Fibroblast of skin of left quadriceps (primary cell): ENCODE measurements at places on chromosomes 5 and 9.
A peak's percentile ranks its signal among the peaks of the same experiment; 100 is the strongest.

DNA sequence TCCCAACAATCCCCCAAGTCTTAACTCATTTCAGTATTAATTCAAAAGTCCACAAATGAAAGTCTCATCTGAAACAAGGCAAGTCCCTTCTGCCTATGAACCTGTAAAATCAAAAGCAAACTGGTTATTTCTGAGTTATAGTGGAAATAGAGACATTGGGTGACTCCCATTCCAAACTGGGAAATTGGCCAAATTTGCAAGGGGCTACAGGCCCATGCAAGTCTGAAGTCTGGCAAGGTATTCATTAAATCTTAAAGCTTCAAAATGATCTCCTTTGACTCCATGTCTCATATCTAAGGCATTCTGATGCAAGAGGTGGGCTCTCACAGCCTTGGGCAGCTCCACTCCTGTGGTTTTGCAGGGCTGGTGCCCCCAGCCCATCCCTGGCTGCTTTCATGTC lies 167.9 kb downstream of the HTR1A start:
- DNase-seq, result no peak

DNA sequence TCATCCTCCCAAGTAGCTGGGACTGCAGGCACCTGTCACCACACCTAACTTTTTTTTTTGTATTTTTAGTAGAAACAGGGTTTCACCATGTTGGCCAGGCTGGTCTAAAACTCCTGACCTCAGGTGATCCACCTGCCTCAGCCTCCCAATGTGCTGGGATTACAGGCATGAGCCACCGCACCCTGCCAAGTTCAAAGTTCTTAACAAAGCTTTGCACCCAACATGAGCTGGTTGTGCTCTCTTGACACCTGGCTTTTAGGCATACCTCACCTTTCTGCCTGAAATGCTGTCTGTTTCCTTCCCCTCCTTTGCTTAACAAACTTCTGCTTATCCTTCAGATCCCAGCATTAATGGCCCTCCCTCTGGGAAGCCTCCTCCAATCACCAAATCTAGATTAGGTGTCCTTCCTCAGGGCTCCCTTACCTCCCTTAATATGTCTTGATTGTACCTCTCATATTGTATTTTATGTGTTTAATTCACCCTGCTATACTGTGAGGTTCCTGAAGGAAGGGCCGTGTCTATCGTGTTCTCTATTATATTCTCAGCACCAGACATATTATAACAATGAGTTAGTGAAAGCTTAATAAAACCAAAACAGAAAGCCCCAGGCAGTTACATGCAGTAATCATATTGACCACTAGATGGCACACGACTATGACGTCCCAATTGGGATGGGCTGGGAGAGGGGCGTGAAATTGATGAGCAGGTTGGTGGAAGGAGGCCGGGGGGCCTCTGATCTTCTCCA lies 62.9 kb upstream of the PPARGC1B start:
- DNase-seq, result no peak

- DNase-seq, result peak; percentile 60
Observed at GRCh38 chr9:80899208-80899607, 790.1 kb downstream of the TLE1 start.

DNA sequence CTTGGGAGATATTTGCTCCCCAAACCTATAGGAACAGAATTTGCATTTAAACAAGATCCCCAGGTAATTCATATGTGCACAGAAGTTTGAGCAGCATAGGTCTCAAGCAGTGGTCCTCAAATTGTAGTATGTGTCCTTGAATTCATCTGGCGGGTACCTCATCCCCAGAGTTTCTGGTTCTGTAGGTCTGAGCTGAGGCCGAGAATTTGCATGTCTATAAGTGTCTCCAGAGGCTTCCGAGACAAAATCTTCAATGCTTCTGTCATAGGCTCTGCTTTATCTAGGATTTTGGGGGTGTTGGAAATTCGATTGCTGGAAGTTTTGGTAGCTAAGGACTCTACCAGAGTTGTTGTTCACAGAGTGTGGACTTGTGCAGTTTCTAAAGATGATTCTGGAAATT lies 38.6 kb downstream of the MAT2B start:
- DNase-seq, result no peak

DNA sequence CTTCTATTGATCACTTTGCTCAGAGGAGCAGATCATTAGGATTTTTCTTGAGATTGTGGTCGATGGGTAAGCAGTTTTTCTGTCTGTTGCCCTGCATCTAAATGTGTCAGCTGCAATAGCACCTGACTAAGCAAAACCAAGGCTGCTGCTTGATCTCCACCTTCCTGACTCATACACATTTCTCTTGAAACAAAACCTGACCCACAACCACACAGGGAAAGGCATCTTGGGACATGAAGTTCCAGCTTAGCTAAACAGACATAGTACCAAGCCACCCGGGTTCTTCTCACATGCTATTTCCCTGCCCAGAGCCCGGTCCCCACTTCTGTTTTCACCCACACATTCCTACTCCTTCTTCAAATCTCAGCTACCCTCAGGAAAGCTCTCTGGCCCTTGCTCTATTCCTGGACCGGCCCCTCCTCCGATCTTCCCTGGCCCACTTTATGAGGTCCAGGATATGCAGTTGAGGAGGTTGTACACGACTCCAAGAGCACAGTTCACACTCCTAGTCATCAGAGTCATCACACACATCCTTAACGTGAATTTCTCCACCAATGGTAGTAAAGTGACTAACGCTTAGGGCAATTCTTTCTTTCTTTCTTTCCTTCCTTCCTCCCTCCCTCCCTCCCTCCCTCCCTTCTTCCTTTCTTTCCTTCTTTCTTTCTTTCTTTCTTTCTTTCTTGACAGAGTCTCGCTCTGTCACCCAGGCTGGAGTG lies 16.0 kb upstream of the ZBTB43 start:
- no peak for DNase-seq

DNA sequence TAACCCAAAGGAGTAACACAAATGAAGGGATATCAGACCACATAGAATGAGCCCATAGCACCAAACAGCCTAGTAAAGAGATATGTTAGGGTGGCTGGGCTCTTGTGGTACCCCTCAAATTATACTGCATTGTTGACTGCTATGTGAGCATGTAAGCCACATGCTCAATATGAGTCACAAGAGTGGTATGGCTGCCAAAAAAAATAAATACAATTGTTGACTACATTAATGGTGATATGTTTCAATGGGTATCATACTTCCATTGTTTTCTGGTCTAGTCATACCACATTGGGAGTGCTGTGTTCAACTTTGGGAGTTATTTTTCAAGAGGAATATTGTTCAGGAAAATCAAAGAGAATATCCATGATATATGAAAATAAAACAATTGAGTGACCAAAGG lies 162.4 kb upstream of the PIK3R1 start:
- no peak for DNase-seq

- peak; percentile 89 for DNase-seq
Observed at GRCh38 chr5:61575103-61575502, 243.0 kb downstream of the ZSWIM6 start.

DNA sequence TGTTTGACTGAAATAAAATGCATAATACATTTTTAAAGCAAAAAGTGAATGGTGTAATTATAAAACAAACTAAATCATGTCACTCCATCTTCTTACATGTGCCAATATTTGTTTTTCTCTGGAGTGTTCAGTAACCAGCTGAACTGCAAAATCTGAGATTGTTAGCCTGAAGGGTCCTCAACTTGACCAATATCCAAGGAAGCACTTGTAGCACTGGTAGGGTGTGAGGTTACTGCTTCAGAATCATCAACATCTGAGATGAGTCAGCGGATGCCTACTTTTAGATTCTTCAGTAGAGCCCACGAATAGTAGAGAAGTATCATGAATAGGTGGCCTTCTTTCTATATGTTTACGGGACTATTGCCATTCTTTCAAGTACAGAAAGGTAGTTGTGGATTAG lies 226.7 kb downstream of the TLE4 start:
- no peak for DNase-seq

DNA sequence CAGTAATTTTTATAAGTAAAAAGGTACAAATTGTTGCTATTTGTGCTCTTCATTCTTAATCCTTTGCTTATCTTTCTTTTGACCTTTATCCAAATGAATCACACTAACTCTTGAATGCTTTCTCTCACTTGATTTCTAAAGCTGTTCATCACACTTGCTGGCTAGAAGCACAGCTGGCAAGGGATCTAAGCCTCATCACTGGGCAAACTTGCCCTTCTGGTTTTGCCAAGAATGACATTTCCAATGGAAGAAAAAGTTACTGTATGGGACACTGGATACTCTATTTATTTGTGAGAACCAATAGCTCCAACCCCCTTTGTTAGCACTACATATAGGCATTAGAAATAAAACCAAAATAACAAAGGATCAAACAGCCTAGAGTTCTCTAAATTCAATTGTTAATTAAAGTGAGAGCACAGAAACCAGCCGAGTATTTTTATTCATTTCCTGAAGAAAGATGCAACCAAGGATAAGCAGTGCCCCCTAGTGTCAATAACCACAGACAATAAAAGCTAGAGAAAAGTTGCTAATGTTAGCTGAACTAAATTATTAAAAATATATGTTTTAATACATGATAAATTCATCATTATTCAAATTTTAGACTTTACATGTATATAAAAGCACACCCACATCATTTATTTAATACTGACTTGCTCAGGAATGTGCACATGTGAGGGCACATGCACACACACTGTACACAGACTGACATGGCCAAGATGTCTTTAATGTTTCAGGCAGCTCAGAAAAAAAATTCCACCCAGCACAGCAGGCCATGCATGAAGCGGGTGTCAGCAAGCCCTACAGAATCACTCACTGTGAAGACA lies 59.8 kb upstream of the POU5F2 start:
- DNase-seq, result peak; percentile 20

- DNase-seq, result peak; percentile 58
Observed at GRCh38 chr5:137954131-137954879, 65.0 kb downstream of the PKD2L2 start.
